ENCODE measurements at places on chromosomes 7 and 10. TPM values are rescaled to one million over a fixed set of nuclear protein-coding genes. Genes with fewer than 3 reads are reported as not detected.

GRCh38 chr10:13669182-13669855 lies 82.6 kb downstream of the PRPF18 start:
- no peak for DNase-seq

DNA sequence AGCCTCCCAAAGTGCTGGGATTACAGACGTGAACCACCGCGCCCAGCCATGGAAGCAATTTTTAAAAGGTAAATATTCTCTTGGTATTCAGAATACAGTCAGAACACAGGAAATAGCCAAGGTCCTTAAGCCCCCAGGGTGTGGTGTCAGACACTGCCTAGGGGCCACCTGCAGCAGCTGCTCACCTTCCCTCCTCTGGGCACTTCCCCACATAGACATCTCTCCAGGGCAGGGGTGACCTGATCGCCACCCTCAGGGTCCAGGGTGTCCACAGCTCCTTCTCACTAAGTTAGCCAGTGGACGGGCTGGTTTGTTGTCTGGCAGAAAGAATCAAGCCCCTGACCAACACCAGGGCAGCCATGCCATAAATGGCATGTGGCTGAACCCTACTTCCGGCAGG lies 15.9 kb downstream of the URGCP start:
- DNase-seq = no peak

DNA sequence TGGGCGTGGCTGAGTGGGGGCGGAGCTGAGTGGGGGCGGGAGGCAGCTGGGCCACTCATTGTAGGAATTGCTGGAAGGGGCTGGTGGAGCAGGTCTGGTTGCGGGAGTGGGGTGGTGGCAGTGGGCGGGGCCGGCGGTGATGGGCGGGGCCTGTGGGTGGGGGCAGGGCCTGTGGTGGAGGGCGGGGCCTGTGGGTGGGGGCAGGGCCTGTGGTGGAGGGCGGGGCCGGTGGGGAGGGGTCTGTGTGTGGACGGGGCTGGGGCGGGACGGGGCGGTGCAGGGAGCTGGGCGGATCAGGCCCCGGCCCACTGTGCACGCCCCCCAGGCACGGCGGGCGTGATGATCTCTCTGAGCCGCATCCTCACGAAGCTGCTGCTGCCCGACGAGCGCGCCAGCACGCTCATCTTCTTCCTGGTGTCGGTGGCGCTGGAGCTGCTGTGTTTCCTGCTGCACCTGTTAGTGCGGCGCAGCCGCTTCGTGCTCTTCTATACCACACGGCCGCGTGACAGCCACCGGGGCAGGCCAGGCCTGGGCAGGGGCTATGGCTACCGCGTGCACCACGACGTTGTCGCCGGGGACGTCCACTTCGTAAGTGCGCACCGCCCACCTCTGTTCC lies 14.0 kb downstream of the SLC29A4 start:
- DNase-seq = no peak

Gene CDCA7L
- total RNA-seq = 20.9 TPM

Gene LRRD1
- total RNA-seq = 0.29 TPM

GRCh38 chr7:2016021-2016631 lies 216.6 kb downstream of the MAD1L1 start:
- peak; percentile 54 for DNase-seq
